Activated B cell treated with CpG ODN at 0.5 μM for 24 hours (primary cell): ENCODE measurements at places on chromosomes 3 and 15.

- no peaks in the 10 kb centered on the region for H3K36me3 ChIP-seq
- H3K4me1 ChIP-seq = peaks cover 3% of the 10 kb centered on the region
- no peak overlapping the region for H3K27ac ChIP-seq
- no peak overlapping the region for H3K4me3 ChIP-seq
- peaks cover 2% of the 10 kb centered on the region for H3K27me3 ChIP-seq
These were observed 10.8 kb upstream of the TSEN2 start for GRCh38 chr3:12473511-12473910.

DNA sequence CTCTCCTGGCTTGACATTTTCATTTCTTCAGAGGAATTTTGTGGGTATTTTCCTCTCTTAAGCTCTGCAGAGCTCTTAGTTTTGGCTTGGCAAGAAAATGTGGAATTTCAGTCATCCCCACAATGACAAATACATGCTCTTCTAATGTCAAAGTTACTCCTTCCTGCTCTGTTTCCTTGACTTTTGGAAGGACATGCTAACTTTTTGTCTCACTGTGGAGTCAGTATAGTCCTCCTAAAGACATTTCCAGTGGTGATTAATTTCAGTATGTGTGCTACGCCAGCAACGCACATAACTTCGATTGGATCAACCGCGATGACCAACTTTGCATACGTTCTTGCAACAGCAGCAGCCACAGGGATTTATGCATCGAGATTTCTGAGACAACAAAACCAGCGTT, 13.3 kb downstream of the EBLN2 start:
- H3K27ac ChIP-seq = no peak overlapping the region
- H3K27me3 ChIP-seq = no peaks in the 10 kb centered on the region
- no peak for DNase-seq
- no peak overlapping the region for H3K4me3 ChIP-seq
- H3K4me1 ChIP-seq = no peaks in the 10 kb centered on the region

- H3K36me3 ChIP-seq = no peaks in the 10 kb centered on the region
- no peak overlapping the region for H3K4me3 ChIP-seq
- no peak overlapping the region for H3K27ac ChIP-seq
- no peaks in the 10 kb centered on the region for H3K4me1 ChIP-seq
- no peaks in the 10 kb centered on the region for H3K27me3 ChIP-seq
These were observed 89.0 kb downstream of the C3orf85 start for GRCh38 chr3:109225516-109225915.

GRCh38 chr3:98985431-98985830, 83.9 kb upstream of the DCBLD2 start:
- H3K4me1 ChIP-seq = no peaks in the 10 kb centered on the region
- H3K27ac ChIP-seq = no peak overlapping the region
- H3K36me3 ChIP-seq = no peaks in the 10 kb centered on the region

GRCh38 chr3:4809922-4810321, 169.3 kb upstream of the BHLHE40 start:
- no peaks in the 10 kb centered on the region for H3K4me1 ChIP-seq
- no peak overlapping the region for H3K27ac ChIP-seq
- H3K27me3 ChIP-seq = no peaks in the 10 kb centered on the region
- peaks cover 93% of the 10 kb centered on the region for H3K36me3 ChIP-seq

- H3K36me3 ChIP-seq = peaks cover 18% of the 10 kb centered on the region
- H3K4me3 ChIP-seq = no peak overlapping the region
- no peaks in the 10 kb centered on the region for H3K27me3 ChIP-seq
- H3K4me1 ChIP-seq = peaks cover 40% of the 10 kb centered on the region
- no peak for DNase-seq
- peak overlapping the region; percentile 77 for H3K27ac ChIP-seq
These were observed 8.2 kb downstream of the DENND4A start for GRCh38 chr15:65783872-65784271.

DNA sequence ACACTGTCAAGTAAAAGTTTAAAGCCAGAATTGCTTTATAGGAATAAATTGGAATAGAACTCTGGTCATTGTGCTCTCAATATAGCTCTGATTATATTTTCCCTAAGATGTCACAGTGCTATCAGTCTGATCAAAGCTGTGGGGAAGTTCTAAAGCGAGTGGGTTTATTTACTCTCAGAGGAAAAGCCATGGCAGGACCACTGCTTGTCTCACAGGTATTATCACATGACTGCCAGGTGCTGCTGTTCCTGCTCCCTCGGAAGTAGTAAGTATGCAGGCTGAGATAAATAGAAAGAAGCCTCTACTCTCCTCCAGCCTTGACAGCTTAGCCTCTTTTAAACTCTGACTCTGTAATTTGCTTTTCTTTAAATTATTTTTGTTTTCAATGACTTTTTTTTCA, 49.1 kb upstream of the UTS2B start:
- H3K4me3 ChIP-seq = no peak overlapping the region
- no peaks in the 10 kb centered on the region for H3K27me3 ChIP-seq
- DNase-seq = no peak
- H3K4me1 ChIP-seq = peaks cover 50% of the 10 kb centered on the region
- H3K27ac ChIP-seq = peak overlapping the region; percentile 61

DNA sequence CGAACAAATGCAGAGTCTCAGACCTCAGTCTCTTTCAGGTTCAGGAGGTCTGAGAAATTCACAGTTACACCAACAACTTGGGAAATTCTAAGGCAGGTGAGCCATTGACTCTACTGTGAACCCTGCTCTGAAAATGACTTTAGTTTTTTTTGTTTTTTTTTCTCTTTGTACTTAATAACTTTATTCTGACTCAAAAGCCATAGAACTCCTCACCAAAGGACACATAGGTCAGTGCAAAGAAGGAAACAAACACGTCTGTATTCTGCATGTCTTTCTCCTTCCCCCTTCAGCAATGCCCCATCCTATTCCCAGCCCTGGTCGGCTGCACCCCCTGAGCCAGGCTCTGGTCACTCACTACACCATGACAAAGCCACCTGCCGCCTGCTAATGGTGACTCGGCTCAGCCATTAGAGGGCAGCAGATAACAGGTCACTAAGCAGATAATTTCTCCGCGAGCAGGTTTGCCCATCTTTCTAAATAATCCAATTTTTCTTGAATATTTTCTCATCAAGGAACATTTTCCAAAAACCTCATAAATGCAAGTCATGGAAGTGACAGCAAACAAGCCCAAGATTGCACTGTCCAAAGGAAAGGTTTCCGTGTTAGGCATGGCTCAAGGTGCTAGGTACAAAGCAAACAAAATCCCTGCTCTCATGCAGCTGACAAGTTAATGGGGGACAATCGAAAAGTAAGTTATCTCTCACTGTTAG, 37.7 kb downstream of the TM4SF4 start:
- peaks cover 10% of the 10 kb centered on the region for H3K4me1 ChIP-seq
- H3K36me3 ChIP-seq = no peaks in the 10 kb centered on the region
- DNase-seq = no peak
- no peak overlapping the region for H3K27ac ChIP-seq
- peaks cover 13% of the 10 kb centered on the region for H3K27me3 ChIP-seq

DNA sequence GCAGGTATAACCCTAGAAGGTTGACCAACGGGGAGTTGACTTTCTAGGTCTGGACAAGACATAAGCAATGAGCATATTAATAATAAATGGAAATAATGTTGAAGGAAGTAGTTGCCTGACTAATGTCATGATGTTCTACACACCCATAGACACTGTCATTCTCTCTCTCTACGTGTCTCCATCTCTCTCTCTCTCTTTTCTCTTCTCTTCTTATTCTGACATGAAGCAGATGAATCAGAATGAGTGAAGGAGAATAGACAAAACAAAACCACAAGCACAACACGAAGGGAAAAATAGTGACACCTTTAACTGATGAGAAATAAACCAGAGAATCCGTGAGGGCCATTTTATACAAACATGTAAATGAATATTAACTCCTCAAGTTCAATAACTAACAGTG, 26.7 kb upstream of the CCDC80 start:
- no peak overlapping the region for H3K4me3 ChIP-seq
- no peaks in the 10 kb centered on the region for H3K4me1 ChIP-seq
- no peak for DNase-seq
- no peaks in the 10 kb centered on the region for H3K36me3 ChIP-seq
- H3K27ac ChIP-seq = no peak overlapping the region
- H3K27me3 ChIP-seq = peaks cover 6% of the 10 kb centered on the region

GRCh38 chr15:31467361-31467760, 140.7 kb downstream of the KLF13 start:
- H3K4me1 ChIP-seq = peaks cover 36% of the 10 kb centered on the region
- H3K4me3 ChIP-seq = no peak overlapping the region
- no peak for DNase-seq
- H3K27ac ChIP-seq = no peak overlapping the region

- no peaks in the 10 kb centered on the region for H3K4me1 ChIP-seq
- peaks cover 6% of the 10 kb centered on the region for H3K27me3 ChIP-seq
- no peaks in the 10 kb centered on the region for H3K36me3 ChIP-seq
- no peak overlapping the region for H3K27ac ChIP-seq
- no peak overlapping the region for H3K4me3 ChIP-seq
These were observed 187.3 kb downstream of the SUCNR1 start for GRCh38 chr3:152060701-152061100.

DNA sequence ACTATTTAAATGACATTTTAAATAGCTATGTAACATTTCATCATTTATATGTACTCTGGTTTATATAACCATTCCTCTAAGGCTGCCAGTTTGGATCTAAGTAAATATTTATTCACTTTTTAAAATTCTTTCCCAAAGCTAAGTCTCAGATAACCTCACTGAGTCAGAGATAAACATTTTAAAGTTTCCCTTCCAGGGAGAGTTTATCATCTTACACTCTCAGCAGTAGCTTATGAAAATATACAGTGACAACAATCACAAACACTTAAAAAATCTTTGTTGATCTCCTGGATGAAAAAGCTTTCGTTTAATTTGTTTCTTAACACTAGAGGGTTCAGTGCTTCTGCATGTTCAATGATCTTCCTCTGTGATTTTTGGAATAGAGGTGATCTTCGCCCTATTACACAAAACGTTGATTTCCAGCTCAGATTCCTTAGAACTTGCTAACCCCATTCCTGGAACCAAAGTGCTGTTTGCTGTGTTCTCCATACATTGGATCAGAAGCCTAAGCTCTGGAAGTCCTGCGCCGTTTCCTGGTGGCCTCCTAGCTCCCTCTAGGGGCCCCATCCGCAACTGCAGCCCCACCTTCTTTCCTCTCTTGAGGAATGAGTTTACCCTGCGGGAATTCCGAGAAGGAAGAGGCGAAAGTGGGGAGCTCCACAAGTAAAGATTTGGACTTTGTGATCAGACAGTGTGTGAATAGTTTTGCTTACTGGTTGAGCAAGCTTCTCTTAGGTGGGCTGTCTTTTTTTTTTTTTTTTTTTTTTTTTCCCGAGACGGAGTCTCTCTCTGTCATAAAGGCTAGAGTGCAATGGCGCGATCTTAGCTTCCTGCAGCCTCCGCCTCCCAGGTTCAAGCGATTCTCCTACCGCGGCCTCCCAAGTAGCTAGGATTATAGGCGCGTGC, 29.3 kb upstream of the SACM1L start:
- DNase-seq = peak; percentile 37
- peaks cover 18% of the 10 kb centered on the region for H3K36me3 ChIP-seq
- peaks cover 36% of the 10 kb centered on the region for H3K4me1 ChIP-seq
- no peaks in the 10 kb centered on the region for H3K27me3 ChIP-seq
- H3K4me3 ChIP-seq = no peak overlapping the region

DNA sequence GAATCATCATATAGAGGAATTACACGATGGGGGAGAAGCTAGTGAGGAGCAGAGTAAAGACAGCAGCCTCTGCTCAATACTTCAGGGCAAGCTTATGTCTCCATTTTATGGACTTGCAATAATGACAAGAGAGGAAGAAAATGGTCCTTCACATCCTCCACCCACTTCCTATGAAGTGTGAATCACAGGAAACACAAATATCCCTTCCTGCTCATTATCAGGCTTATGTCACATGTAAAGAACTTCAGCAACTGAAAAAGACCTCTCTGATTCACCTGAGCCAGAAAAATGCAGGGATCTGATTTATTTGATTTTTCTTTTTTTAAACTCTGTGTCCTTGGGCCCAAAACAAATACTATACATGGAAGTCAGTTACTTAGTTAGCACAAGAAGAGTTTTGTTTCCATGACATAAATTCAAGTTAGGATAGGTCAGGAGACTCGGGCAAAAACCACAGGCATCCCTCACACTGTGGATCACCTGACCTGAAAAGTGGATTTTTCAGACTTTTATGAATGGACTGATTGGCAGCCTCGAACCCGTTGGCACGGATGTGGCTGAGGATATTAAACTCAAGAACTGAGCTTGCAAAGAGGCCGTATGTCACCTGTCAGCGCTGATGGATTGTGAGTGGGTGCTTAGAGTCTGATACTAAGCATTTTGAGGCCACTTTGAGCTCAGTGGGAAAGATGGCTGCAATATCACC, 620.8 kb upstream of the MDFIC2 start:
- no peak overlapping the region for H3K4me3 ChIP-seq
- no peaks in the 10 kb centered on the region for H3K36me3 ChIP-seq
- no peaks in the 10 kb centered on the region for H3K27me3 ChIP-seq
- no peak overlapping the region for H3K27ac ChIP-seq
- DNase-seq = no peak

DNA sequence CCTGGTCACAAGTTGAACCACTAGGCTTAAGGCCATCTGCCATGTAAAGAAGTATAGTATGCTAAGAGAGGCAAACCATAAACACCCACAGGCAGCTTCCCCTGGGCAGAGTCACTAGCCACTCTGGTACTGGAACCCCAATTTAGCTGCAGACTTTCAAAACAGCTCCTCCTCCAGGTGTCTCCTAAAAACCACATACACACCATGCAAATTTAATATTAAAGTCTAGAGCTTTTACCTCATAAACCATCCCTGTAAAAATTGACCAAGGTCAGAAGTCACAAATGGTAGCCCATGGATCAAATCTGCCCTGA, 99.1 kb upstream of the STT3B start:
- H3K4me3 ChIP-seq = no peak overlapping the region
- H3K4me1 ChIP-seq = no peaks in the 10 kb centered on the region
- H3K36me3 ChIP-seq = no peaks in the 10 kb centered on the region
- H3K27ac ChIP-seq = no peak overlapping the region

- no peaks in the 10 kb centered on the region for H3K36me3 ChIP-seq
- H3K4me1 ChIP-seq = no peaks in the 10 kb centered on the region
- H3K27ac ChIP-seq = no peak overlapping the region
- H3K4me3 ChIP-seq = no peak overlapping the region
- DNase-seq = no peak
These were observed 57.3 kb downstream of the ARNT2 start for GRCh38 chr15:80461356-80462095.

- H3K36me3 ChIP-seq = no peaks in the 10 kb centered on the region
- no peak overlapping the region for H3K27ac ChIP-seq
- H3K4me1 ChIP-seq = peaks cover 3% of the 10 kb centered on the region
- no peak overlapping the region for H3K4me3 ChIP-seq
These were observed 672 bp upstream of the KY start for GRCh38 chr3:134651347-134652041.

DNA sequence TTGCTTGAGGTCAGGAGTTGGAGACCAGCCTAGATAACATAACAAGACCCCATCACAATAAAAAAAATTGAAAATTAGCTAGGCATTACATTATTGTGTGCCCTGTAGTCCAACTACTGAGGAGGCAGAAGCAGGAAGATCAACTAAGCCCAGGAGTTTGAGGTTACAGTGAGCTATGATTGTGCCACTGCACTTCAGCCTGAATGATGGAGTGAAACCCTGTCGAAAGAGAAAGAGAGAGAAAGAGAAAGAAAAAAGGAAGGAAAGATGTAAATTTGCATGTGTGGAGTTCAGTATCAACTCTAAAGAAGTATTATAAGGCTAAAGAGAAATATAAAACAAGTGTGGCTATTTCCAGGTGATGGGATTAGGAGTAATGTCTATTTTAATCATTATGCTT, 661.4 kb downstream of the RBMS3 start:
- H3K4me1 ChIP-seq = no peaks in the 10 kb centered on the region
- DNase-seq = no peak
